Tibial nerve (tissue), 4 donors: ENCODE measurements at places on chromosomes 6 and 20. TPM values are rescaled to one million over a fixed set of nuclear protein-coding genes. Genes with fewer than 3 reads are reported as not detected.

GRCh38 chr6:128149796-128150195 is 248.9 kb upstream of the THEMIS start:
- no peaks in the 10 kb centered on the region for H3K4me1 ChIP-seq
- H3K27me3 ChIP-seq = no peaks in the 10 kb centered on the region
- H3K4me3 ChIP-seq = no peak overlapping the region

GRCh38 chr20:61317966-61318530 is 66.0 kb downstream of the CDH4 start:
- no peaks in the 10 kb centered on the region for H3K36me3 ChIP-seq
- H3K4me3 ChIP-seq = no peak overlapping the region

- H3K4me1 ChIP-seq = no peaks in the 10 kb centered on the region
- no peaks in the 10 kb centered on the region for H3K36me3 ChIP-seq
- DNase-seq = no peak
- no peak overlapping the region for H3K27ac ChIP-seq
Measured at GRCh38 chr6:133523816-133524215, 282.7 kb downstream of the EYA4 start.

GRCh38 chr20:63759377-63759901 is 19.9 kb downstream of the SLC2A4RG start:
- no peaks in the 10 kb centered on the region for H3K4me1 ChIP-seq
- H3K36me3 ChIP-seq = no peaks in the 10 kb centered on the region
- DNase-seq = no peak
- H3K4me3 ChIP-seq = no peak overlapping the region
- no peak overlapping the region for H3K27ac ChIP-seq

DNA sequence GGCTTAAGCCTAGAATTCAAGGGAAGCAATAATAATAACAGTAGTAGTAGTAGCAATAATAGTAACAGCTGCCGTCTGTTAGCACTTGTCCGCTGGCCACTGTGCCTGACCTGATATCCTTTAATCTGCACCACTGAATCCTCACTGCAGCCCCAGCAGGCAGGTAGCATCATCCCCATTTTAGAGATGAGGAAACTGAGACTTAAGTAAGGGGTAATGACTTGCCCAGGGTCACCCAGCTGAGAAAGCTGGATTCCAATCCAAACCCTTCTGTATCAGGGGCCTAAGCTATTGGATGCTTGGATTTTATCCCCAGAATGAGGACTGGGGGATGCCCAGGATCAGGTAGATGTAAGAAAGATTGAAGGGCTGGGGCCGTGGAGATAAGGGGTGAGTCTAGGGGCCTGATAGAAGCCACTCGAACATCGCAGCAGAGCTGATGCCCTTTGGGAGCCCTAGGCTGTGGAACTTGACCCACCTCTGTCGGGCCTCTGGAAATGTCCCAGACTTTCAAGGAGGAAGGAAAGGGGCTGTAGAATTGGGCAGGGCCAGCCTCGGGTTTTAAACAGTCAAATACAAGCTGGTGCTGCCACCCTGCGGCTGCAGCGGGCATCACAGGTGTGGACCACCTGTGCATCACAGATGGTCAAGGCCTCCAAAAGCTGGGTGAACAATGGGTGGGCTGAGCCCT is 102.1 kb upstream of the MYL9 start:
- H3K27ac ChIP-seq = no peak overlapping the region
- no peak overlapping the region for H3K4me3 ChIP-seq
- no peaks in the 10 kb centered on the region for H3K36me3 ChIP-seq
- DNase-seq = peak; percentile 68
- peaks cover 13% of the 10 kb centered on the region for H3K4me1 ChIP-seq
- H3K27me3 ChIP-seq = peaks cover 18% of the 10 kb centered on the region

DNA sequence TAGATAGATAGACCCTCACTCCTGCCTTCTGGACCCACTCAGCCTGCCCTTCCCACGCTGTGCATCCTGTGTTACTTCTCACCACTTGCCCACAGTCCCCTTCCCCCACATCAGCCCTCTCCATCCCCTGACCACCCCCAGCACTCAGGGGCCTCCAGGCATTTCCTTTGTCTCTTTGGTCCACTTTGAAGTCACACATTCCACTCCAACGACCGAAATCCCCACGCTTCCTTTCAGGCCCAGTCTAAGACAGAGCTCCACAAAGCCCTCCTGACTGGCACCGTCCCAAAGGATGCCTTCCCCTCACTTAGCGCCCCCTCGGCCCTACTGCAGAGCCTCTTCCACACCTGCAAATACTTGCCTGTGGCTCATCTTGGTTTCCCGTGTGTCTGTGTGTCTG is 83.8 kb downstream of the FOXF2 start:
- H3K27ac ChIP-seq = no peak overlapping the region
- no peaks in the 10 kb centered on the region for H3K36me3 ChIP-seq
- no peak overlapping the region for H3K4me3 ChIP-seq
- DNase-seq = no peak
- no peaks in the 10 kb centered on the region for H3K27me3 ChIP-seq

DNA sequence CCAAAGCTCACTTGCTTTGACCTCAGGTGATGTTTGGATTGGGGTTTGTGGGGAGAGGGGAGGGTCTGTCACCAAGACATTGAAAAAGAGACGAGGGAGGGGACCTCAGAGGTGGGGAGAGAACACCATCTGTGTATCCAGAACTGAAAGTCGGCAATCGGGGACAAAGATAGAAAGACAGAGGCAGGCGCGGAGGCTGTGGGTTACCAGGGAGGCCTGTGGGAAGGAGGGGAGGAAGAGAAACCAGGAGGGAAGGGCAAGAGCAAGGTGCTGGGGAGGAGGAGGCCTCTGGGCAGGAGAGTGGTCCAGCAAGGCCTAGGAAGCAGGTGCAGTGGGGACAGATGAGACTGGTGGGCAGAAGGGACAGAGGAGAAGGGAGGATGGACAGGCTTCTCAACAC is 211.2 kb downstream of the CDC5L start:
- no peaks in the 10 kb centered on the region for H3K27me3 ChIP-seq
- no peak overlapping the region for H3K4me3 ChIP-seq
- no peak overlapping the region for H3K27ac ChIP-seq
- H3K4me1 ChIP-seq = no peaks in the 10 kb centered on the region

Gene FAM83B
- total RNA-seq = not detected

Gene CDSN
- total RNA-seq = not detected

Gene NR2E1
- total RNA-seq = not detected

Gene APCDD1L
- total RNA-seq = 0.30 TPM

Gene MOG
- total RNA-seq = not detected

Gene CAP2
- total RNA-seq = 4.2 TPM
